ENCODE measurements at places on chromosomes 13 and 19.

- no peak for DNase-seq
These were observed 6.6 kb upstream of the CEBPG start for GRCh38 chr19:33366897-33367296.

DNA sequence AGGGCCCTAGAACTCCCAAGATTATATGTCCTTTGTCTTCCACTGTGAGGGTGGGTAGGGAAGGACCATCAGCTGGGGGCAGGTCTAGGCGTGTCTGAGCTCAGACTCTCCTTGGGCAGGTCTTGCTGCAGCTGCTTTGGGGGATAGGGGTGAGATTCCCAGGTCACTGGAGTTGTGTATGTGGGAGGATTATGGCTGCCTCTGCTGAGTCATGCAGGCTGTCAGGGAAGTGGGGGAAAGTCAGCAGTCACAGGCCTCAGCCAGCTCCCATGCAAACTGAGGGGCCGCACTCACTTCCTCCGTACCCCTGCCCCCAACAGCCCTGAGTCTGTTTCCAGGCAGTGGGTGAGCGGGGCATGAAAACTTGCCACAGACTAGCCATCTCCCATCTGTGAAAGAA is 600.8 kb downstream of the DIAPH3 start:
- DNase-seq: no peak

DNA sequence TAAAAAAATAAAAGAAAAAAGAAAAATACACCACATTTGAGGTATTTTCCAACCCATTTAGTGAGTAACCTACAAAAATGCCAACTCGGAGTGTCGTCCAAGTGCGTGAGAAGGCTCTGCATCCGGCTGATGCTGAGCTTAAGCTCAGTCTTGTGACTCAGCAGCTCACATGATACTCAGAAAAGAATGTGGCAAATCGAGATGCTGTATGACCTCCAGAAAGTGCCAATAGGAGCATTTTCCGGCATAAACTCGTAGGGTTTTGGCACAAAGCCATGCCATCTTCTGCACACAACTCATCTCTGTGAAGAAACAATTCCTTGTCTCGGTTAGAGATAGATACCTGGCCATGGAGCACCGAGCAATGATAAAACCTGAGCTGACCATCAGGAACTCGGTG is 58.5 kb downstream of the TRPM4 start:
- DNase-seq: no peak

DNA sequence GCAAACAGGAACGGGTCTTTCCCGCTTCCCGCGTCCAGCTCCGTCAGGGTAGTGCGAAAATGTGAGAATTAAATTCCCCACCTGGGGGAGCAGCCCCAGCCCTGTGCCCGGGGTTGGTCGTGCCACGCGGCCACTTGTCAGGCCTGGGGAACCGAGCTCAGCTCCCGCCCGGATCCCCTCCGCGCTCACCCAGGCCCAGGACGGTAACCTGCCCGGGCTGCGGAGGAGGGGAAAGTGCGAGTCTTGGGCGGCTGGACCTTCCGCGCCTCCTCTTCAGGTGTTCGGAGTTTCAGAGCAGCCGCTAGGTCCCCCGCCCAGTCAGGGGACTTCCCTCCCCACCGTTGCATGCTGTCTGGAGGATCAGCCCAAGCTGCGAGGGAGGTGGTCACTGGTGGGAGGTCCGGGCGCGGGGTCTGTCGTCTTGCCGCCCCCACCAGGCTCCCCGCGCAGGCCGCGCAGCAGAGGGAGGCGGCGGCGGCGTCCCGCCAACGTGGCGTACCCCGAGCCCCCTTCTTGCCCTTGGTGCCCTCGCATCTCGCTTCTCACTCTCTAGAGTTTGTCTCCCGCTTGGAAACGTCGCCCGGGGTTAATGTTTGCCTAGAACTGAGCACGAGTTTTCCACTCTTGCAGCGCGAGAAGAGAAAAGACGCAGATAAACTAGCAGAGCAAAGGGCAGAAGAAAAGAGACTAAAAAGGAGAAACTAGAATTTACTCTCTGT is 8.1 kb downstream of the URAD start:
- no peak for DNase-seq
